KG1 (cell line): ENCODE measurements at places on chromosomes 3 and 15.

- DNase-seq = no peak
Observed at GRCh38 chr15:52337198-52337853, 41.7 kb upstream of the MYO5C start.

GRCh38 chr15:35852818-35853624, 307.1 kb upstream of the DPH6 start:
- no peak for DNase-seq

DNA sequence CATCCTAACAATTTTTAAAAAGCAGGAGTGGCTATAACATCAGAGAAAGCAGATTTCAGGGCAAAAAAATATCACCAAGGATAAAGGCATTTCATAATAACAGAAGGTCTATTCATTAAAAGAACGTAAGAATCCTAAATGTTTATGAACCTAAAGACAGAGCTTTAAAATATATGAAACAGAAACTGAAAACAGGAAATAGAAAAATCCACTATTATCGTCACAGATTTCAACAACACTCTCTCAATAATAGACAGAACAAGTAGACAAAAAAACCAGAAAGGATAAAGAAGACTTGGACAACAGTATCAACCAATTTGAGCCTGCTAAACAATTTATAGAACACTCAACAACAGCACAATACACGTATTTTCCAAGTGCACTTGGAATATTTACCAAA, 71.4 kb downstream of the FBXL22 start:
- DNase-seq = no peak

GRCh38 chr3:140470962-140471361, 206.9 kb upstream of the TRIM42 start:
- no peak for DNase-seq

GRCh38 chr3:17645074-17645698, 97.2 kb downstream of the TBC1D5 start:
- DNase-seq = no peak

- DNase-seq = no peak
Observed at GRCh38 chr3:11567516-11568467, 75.9 kb downstream of the VGLL4 start.
